ENCODE measurements at places on chromosomes 12 and 14.

- DNase-seq = no peak
Measured at GRCh38 chr14:105978618-105979295, 452.4 kb downstream of the TMEM121 start.

- DNase-seq = no peak
Measured at GRCh38 chr12:12098691-12099015, 27.9 kb downstream of the BCL2L14 start.

DNA sequence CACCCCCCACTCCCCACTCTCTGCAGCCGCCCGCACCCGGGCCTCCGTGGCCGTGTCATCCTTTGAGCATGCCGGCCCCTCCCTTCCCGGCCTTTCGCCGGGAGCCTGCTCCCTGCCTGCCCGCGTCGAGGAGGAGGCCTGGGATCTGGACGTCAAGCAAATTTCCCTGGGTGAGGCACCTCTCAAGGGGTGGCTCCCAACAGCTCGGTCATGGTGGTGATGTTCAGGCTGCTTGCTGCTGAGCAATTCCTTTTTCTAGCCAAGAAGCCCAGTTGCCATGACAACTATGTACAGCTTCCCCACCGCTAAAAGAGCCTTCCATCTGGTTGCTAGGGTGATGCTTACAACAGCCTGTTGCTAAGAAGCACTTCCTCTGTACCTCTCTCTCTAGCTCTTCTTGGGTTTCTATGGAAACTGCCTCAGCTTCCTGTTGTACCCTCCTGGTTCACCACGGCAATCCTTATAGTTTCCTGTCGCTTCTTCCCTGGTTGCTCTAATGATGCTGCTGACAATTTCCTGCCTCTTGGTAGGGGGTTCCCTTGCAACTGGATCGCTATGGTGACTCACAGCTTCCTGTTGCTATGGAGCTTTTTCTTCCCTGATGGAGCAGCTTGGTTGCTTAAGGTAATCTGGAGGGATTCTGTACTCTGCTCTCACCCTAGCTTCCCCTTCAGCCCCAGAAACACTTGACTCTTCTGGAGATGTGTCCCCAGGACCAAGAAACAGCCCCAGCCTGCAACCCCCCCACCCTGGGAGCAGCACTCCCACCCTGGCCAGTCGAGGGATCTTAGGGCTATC lies 11.0 kb downstream of the ZNF219 start:
- DNase-seq = no peak

DNA sequence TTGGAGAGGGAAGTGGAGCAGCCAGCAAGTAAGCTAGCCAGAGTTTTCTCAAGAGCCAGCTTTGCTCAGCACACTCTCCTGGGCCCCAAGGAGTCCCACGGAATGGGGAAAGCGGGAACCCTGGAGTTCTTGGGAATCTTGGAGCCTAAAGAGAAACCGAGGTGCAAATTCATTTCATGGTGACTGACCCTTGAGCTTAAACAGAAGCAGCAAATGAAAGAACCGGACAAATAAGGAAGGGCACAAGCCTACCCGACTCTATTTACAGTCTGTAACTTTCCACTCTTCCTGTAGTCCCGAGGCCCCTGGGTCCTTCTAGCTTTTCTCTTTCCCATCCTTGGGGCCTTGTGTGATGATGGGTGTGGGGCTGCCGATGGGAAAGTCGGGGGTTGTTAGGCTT lies 18.1 kb upstream of the TIGAR start:
- DNase-seq = no peak

DNA sequence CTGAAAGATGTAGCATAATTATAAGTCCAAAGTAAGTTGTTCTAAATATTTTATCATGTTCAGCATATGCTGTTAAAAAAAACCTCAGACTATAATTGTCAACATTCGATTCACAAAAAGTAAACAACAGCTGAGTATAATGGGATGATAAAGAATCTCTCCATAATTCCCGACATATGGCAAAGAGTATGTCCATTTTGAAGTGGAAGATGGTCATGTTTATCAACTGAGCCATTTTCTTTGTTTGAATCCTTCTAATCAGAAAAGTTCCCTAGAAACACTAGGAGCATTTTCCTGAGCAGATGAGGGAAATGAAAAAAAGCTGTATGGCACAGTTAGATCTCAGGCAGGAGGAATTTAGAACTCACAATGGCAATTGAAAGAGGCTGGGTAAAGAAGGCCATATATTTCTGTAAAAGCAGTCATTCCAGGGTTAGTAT lies 192.1 kb upstream of the AMIGO2 start:
- no peak for DNase-seq

- DNase-seq = no peak
Measured at GRCh38 chr12:75041472-75041871, 168.2 kb downstream of the KCNC2 start.

DNA sequence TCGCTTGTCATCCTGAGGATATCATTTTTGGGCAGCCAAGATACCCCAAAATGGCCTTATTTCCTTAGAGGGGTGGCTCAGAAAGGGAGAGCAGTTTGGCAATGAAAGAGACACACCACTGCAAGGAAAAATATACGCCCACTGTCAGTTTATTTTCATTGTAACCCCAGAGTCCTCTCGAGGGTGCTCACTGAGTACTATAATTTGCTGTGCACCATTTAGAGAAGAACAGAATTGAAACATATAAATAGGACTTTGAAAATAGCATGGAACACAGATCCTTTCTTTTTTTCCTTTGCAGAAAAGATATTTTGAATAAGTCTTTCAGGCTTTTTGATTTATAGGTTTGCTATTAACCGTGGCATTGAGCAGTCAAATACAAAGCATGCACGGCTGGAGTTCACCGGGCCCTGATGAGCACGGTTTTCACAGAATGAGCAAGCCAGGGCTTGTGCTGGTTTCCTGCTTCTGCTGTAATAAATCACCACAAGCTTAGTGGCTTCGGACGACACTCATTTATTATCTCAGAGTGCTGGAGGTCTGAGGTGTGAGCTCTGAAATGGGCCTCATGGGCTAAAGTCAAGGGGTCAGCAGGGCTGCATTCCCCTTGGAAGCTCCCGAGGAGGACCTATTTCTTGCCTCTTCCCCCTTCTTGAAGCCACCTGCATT lies 152.3 kb downstream of the ZNF664 start:
- peak; percentile 35 for DNase-seq

DNA sequence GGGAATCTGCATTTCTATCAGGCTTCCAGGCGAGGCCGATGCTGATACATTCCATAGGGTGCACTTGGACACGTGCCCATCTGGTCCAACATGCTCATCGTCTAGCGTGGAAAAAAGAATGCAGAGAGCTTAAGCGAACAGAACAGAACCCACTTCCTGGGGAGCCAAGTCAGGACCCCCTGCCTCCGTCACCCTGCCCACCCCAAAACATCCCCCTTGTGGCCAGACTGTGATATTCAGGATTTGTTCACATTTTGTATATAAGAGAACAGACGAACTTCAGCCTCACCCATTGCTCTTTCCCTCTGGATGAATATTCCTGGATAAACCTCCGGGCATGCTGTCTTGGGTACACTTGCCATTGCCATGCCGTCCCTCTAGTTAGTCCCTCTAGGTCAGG lies 4.3 kb upstream of the PIWIL1 start:
- no peak for DNase-seq

DNA sequence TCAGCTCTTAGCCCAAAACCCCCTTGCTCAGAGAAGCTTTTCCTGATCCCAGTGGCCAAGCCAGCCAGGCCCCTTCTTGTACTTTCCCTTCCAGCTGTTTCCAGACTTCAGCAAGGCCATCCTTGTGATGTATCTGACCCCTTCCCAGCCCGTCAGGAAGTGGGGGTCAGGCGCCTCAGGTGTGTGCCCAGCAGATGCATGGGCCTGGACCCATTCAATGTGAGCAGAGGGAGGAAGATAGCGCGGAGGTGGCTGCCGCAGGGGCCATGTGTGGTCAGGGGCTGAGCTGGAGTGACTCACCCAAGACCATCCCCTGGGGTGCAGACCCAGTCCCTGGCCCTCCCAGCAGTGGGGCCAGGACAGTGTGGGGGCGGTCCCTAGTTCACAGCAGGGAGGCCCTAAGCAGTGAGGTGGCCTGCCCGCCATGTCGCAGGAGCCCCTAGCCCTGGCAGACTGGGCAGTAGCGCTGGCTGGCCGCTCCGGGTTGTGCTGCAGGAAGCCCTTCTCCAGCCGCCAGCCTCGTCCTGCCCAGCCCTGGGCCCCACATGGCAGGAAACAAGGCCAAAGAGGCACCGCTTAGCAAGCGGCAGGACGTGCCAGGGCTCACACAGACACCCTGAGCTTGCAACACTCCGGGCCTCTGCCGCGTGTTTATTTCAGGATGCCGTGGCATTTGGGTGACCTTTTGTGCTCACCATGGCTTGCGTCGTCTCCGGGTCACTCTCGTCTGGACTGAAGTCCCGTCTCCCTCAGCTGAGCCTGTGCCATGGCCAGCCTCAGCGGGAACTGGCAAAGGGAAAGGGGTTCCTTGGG lies 12.0 kb downstream of the ADSS1 start:
- DNase-seq = no peak

DNA sequence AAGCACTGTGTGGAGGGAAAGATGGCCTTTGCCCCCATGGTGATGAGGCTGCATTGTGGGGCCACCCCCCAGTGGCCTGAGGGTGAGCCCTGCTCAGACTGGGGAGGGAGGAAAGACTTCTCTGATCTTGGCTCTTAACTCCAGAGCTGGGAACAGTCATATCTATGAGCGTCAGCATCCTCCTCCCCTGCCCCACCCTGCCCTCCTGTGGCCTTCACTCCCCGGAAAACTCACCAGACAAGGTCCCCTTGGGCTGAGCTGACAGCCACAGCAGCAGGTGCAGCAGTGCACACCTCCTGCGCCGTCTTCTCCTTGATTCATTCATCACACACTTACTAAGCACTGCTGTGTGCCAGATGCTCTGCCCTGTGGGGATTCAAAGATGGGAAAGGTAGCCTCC lies 98.8 kb downstream of the B4GALNT3 start:
- no peak for DNase-seq

- DNase-seq = no peak
Measured at GRCh38 chr14:95522116-95522515, 5.7 kb upstream of the SYNE3 start.

Measured in GM12892 (cell line).